ENCODE measurements at places on chromosomes 3 and 15.

DNA sequence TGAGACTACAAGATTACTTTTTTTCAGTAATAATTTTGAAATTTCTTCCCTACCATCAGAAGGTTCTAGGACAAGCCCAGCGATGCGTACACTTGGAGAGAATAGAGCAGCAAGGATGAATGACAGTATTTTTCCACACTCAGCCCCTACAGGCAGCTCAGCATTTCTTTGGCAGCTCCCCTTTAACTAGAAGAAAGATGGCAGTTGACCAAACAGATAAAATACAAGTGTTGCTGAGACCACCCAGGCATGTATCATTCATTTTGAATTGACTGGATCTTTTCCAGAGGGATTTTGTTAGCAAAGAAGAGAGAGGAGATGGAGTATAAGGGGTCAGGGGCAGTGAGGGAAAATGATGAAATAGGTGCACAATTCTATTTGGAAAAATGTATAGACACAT is 761.3 kb downstream of the AGBL1 start:
- no peak for DNase-seq

DNA sequence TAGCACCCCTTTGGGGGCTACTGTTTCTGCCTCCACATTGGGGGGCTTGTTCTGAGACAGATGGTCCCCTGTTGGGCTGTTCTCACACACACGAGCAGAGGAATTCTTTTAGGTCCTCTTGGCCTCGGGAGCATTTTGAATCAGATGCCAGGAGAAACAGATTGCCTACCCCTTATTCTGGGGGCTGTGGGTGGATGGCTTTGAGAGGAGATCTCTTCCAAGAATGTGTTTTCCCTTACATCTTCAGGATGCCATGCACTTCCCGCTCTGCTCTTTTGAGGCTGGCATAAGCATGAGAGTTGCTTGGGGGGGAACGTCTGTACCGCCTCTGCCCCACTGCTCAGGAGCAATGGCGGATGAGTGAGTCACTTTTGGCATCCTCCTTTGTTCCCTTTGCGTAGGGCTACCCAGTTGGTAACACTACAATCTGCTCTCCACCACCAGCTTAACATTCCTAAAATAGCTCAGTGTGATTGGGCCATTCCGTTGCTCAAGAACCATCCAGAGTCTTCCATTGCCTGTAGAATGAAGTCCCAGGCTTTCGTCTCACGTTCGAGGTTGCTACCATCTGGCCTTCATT is 154.4 kb downstream of the RPLP1 start:
- no peak for DNase-seq

GRCh38 chr3:126170073-126170777 is 10.2 kb downstream of the ALDH1L1 start:
- no peak for DNase-seq

- DNase-seq: no peak
These were observed 396.2 kb upstream of the CDIN1 start for GRCh38 chr15:36183201-36183600.

DNA sequence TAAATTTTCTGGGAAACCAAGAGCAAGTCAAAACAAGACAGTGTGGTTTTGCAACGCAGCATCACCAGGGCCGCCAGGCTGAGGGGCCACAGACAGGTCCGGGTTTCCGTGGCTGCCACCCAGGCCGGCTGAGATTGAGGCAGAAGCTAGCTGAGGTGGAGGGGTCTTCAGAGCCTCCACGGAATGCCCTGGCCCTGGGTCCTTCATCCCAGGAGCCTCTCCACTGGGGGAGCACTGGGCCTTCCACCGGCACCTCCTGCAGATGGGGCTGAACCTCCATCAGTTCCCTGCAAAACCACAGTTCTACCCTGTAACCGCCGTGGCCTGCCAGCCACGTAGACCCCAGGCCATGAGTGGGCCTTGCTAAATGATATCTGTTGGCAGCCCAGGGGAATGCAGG is 152.7 kb downstream of the CHSY1 start:
- DNase-seq: no peak

Data from spleen (tissue), 13 donors.